ENCODE measurements at places on chromosomes 2 and 18.

GRCh38 chr2:171578127-171578803, 56.0 kb downstream of the CYBRD1 start:
- DNase-seq = no peak

DNA sequence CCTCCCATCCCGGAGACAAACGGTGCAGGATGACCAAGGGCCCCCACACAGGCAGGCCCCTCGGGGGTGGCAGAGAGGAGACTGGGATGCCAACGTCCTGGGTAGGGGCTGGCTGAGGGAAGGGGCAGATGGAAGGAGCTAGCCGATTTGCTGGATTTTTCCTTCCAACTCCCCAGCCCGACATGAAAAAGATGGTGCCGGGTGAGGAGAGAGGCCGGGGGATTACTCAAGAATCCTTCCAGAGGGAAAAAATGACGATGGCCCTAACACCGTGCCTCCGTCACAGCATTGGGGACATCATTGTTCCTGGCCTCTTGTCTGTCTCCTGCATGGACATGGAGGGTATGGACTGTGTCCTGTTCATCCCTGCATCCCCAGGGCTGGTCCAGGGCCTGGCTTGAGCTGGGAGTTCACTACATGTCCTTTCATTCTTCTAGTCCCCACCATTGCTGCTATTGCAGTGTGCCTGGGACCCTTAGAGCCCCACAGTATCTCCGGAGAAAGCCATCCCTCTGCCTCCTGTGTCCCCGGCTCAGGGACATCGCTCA, 217.7 kb downstream of the TNS1 start:
- no peak for DNase-seq

DNA sequence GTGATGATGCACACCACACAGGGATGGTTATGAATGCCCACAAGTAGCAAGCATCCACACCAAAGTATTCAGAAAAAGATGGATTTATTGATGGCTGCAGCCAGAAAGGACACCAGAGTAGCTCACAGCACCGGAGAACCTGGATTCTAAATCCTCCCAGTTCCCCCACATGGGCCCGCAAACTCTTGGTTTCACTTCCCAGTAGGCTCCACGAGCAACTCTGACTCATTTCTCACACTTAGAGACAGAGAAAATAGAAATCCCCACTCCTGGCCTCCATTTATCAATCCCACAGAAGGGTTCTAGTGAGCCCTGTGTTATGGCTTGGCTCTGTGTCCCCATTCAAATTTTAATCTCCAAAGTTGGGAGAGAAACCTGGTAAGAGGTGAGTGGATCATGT, 426.7 kb upstream of the MYT1L start:
- no peak for DNase-seq

GRCh38 chr18:42742969-42743368, 372.5 kb downstream of the RIT2 start:
- no peak for DNase-seq

GRCh38 chr2:215702116-215702902, 266.4 kb upstream of the FN1 start:
- no peak for DNase-seq

DNA sequence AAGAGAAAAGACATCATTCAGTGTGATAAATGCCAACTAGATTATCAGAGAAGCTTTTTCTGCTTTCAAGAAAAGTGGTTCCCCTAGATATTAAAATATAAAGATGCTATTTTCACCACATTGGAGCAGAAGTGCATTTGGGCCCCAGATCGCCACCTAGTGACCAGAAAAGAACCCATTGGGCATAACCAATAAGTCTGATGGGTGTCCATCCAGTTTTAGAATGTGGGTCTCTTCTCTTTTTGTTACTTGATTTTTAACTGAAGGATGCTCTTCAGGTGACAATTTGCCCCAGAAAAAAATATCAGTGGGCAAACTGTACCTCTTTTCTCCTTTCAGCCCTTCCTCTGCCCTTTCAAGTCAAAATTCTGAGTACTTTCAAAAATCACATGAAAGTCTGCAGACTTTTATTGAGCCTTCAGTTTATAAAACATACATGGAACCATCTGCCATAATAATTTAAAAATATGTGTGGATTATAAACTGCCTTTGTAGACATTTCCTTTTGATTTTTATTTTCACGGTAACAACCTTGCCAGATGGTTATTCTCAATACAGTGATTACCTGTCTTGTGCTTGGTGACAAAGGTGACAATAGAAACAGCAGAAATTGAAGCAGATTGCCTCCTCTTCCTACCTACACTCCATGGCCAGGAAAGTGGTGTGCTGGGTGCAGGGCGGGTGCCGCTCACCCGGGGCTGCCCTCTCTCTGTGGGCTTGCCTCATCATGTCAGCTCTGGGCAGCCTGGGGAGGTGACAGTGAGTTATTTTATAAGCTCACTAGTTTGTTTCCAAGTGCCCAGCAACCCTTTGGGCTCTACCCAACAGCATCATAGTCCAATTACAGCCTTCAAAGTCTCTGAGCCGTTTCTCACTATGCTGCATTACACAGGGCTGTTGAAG, 124.5 kb downstream of the DCDC2C start:
- DNase-seq = no peak

DNA sequence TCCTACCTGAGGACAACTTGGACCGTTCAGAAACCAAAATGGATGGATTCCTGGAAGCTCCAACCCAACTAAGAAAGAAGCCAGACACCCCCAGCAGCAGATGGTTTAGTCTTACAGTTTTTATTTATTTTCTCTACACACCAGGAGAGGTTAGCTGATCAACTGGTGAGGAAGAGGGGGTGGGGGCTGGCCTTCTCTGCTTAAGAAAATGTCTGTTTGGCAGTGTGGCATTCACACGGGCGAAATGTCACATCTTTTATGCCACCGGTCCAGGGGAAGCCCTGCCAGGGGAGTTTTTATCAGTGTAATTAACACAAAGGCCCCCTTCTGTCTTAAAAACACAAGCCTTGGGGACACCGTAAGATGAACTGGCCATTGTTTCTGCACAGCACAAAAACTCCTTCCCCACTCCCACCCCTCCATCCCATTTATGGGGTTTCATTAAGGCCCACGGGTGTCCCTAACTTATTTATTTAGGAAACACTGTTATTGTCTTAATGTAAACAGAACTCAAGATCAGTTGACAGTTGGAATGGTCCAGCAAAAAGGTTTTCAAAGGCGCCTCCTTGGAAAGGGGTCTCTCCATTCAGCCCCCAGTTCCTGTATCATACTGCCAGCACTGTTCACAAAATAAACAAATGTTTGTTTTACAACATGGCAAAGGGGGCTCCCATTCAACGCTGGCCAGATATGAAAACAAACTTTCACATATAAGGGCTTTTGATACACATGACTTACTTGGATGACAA, 217.0 kb downstream of the C1D start:
- no peak for DNase-seq

GRCh38 chr2:128329607-128330006, 10.9 kb upstream of the HS6ST1 start:
- DNase-seq = no peak

DNA sequence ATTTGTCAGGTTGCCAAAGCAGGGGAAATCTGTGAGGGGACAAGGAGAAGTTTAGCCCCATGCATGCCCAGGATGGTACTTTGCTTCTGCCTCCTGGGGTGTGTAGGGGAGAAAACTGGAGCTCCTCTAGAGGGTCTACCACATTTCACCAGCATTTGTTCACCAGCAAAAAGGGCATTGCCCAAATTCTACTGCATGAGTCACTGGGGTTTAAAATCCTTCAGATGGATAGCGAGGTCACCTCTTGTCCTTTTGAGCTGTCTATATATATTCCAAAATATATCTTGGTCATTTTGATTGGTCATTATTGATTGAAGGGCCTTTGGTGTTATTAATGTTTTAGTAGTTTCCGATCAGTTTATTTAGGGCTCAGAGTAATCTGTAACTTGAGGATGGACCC, 18.7 kb downstream of the FHOD3 start:
- DNase-seq = no peak

GRCh38 chr2:181774685-181775084, 94.4 kb upstream of the NEUROD1 start:
- no peak for DNase-seq

GRCh38 chr18:75208155-75208835, 644 bp downstream of the PTGR3 start:
- peak; percentile 39 for DNase-seq

DNA sequence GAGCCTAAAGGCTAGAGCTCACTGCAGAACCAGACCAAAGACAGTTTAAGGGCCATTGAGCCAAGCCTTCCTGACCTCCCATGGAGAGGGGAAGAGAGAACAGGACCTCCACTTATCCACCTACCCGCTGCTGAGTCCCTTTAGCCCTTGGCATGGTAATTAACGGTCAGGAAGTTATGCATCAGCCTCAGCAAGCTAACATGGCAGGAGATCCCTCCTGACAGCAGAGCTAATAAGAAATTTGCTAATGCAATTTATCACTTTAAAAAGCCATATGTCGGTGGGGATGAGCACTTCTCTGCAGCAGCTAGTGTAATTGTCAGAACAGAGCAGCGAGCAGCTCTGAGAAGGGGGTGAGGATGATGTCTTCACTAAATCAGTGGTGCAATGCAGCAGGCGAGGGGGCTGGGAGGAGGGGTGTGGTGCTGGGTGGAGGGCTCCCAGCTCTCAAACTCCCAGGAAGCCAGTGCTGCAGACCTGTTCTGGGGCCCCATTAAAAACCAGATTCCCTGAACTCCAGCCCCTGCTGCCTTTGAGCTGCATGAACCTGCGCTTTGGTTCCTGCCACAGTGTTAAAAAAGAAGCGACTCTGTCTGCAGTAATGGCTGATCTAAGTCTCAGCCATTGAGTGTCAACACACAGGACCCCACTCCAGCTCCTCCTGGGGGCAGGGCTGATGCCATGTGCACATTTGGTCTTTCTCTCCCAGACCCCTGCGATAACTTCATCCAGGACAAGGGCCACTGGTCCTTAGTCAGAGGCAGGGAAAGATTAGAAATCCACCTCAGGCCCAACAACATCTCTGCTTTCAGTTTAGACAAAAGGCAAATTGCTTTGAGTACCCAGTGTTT, 84.2 kb upstream of the STPG4 start:
- DNase-seq = no peak

GRCh38 chr2:5454051-5454390, 238.2 kb upstream of the SOX11 start:
- DNase-seq = no peak

DNA sequence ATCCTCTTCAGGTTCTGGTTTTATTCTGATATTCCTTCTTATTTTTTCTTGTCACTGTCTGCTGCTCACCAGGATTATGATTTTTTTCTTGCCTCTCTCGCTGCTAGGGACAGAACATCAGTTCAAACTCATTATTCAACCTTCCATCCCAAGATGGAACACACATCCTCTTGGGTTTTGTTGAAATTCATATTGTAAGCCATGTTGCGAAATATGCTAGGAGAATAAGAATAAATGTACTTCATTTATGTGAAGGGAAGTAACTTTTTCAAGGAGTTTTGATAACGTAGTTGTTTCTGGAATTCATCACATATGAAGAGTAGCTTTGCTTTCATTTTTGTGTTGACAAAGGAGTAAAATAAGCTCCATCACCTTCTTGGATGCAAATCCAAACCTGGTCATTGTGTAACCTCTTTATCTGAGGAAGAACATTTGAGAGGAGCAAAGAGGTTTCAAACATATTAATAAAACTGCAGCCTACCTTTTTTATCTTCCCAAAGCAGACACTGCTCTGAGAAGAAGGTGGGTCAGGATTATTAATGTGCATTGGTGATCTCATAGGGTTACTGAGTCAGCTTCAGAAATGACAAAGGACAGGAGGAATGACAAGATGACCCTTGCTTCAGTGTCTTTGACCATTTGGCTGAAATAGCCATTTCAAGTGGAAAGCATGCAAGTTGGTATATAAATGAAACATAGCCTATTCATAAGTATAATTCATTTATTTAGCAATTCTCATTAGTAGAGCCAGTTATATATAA, 280.0 kb downstream of the GULP1 start:
- no peak for DNase-seq

- DNase-seq = no peak
Observed at GRCh38 chr18:31247574-31248199, 70.3 kb upstream of the DSG1 start.

- DNase-seq = no peak
Observed at GRCh38 chr2:58571181-58571852, 330.2 kb upstream of the FANCL start.

DNA sequence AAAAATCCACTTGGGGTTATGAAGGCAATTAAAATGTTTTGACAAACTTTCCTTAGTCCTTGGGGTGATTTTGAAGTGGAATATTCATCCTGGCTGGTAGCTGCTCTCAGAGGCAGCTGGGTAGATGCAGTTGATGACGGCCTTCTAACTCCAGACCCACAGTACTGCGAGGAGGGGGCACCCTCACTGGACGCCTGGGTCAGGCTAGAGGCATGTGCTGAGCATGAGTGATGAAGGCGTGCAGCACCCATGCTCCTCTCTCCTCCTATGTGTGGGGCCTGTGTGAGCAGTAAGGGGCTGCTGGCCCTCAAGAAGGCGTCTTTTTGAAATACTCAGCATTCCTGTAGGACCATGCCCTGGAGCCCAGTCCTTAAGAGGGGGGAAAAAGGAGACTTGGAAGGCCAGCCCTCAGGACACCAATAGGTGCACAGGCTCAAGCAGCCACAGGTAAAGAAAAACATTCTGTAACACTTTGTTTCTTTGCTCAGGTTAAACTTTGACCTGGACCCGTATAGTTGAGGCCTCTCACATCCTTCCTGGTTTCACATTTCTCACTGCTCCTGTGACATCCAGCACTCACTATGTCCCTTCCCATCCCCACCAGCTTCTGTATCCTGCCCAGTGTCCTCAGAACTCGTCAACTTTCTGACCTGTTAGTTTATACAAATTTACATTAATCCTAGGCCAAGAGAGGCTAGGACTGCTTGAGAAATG, 64.4 kb downstream of the CD8B2 start:
- DNase-seq = no peak

GRCh38 chr2:24490181-24490689, 819 bp upstream of the NCOA1 start:
- DNase-seq = no peak

DNA sequence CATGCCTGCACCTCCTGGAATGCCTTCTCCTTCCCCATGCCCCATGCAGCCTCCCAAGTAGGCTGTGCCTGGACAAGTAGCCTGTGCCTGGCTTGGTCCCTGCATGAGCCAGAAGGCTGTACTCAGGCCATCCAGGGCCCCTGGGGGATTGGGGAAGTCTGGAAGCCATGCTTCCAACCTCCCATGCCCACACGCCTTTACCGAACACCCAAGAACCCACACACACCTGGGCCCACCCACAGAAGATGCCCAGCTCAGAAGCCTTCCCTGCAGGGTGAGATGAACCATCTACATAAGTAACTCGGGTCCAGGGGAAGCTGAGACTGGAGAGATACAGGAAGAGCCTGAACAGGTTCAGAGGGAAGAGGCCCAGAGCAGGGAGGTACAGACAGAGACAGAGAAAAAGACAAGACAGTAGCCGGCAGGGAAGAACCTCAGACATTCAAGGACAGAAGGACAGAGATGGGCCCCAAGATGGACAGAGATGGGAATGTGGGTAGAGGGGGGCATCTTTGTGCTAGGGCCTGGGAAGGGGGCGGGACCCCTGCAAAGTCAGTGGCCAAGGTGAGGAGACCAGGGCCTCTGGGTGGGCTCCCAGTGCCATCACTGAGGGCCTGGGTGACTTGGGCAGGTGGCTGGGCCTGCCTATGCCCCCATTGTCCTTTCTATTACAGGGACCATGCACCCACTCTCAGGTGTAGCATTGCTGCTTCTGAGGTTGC, 4.3 kb downstream of the BIN1 start:
- DNase-seq = no peak

- no peak for DNase-seq
Observed at GRCh38 chr2:238872026-238872425, 24.1 kb downstream of the TWIST2 start.

Measured in activated CD4-positive, alpha-beta T cell treated with anti-CD3 and anti-CD28 coated beads, Interleukin-2, amount 50 U/mL, for 1 hour (primary cell).